ENCODE measurements at places on chromosomes 2 and 18.

GRCh38 chr2:215590010-215590745 is 154.3 kb upstream of the FN1 start:
- DNase-seq = no peak

DNA sequence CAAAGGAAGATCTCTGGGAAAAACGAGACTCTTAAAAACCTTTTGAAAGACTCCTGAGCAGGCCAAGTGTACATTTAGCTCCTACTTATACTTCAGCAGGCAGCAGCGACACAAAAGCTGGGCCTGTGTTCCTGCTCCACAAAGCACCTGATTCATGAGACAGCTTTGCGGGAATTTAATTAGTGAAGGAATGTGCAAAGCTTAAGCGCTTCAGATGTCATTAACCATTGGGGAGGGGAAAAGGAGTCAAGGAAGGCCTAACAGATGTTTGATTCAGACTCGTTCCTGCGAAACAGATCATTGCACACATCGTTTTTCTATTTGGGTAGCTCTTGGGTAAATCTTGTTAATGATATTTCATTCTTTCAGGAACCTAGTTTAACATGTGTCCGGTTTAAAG is 125.9 kb downstream of the MAIP1 start:
- DNase-seq = no peak

DNA sequence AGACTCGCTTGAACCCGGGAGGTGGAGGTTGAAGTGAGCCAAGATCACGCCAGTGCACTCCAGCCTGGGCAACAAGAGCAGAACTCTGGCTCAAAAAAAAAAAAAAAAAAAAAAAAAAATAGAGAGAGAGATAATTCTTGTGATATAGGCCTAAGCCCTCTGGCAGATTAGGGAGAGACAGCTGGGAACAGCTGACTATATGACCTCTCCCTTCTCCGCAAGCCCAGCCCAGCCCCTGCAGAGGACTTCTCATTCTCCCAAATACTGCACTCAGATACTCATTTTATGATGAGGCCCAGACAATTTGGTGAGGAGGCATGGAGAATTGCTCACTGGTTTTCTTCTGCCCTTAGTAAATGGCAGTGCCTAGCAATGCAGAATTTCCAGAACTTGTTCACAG is 262.0 kb downstream of the HAUS1 start:
- DNase-seq = no peak

GRCh38 chr18:68574311-68574710 is 140.6 kb downstream of the TMX3 start:
- no peak for DNase-seq

GRCh38 chr2:58006952-58007284 is 39.7 kb upstream of the VRK2 start:
- DNase-seq = no peak

- peak; percentile 25 for DNase-seq
Observed at GRCh38 chr2:25078170-25079049, 36.5 kb downstream of the EFR3B start.

GRCh38 chr2:220708366-220708765 is 863.7 kb downstream of the EPHA4 start:
- no peak for DNase-seq

GRCh38 chr2:65724752-65725151 is 292.4 kb upstream of the SPRED2 start:
- no peak for DNase-seq

DNA sequence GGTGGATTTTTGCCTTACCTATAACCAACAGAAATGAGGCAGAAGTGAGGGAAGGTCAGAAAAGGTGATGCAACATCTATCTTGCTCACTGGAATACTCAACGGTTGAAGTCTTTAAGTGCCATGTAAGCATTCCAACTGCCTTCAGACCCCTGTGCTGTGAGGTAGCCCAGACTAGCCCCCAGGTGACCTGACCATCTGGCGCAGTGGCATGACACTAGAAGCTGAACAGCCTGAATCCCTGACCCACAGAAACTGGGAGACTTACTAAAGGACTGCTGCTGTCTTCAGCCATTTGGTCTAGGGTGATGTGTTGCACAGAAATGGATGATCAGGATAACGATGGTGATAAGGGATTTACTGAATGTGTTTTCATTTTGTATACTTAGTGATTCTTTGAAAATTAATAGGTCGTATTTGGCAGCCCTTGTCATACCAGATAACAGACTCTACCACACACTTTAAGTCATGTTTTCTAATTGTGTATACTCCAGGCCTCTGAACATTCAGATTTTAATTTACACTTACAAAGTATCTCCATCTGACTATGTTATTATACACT is 161.5 kb downstream of the STK39 start:
- no peak for DNase-seq

DNA sequence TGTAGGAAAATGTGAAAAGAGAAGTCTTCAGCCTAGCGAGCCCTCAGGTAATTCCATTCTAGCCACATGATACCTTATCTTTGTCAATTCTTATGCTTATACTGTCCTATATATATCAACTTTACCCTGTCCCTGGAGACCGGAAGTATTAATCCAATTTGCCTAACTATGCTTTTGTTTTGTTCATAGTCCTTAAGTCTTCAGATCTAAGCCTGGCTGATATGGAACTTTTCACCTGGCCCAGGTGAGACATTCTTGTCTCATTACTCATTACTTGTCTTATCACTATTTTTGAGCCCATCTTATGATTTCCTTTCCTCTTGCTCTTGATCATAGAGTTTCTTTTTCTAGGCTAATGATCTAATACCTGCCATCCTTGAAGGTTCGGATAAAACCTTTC is 194.1 kb upstream of the FANCL start:
- no peak for DNase-seq

DNA sequence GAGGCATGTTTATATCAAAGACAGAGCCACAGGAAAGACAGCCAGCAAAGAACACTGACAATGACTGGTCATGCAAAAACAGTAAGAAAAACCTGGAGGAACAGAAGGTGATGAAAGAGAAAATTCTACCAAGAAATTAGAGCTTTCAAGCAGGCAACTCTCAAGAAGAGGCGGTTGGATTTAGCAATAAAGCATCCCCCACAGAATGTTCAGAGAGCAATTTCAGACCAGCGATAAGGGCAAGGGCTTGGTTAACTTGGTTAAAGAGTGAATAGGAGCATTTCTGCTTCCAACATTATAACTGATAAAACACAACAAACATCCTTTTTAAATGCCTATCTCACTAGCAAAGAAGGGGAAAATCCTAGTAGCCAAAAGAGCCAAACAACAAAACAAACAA is 68.0 kb upstream of the NCKAP5 start:
- no peak for DNase-seq

- DNase-seq = no peak
Observed at GRCh38 chr2:40128796-40129195, 323.1 kb downstream of the SLC8A1 start.

GRCh38 chr2:103977668-103978067 is 876.2 kb upstream of the POU3F3 start:
- no peak for DNase-seq

DNA sequence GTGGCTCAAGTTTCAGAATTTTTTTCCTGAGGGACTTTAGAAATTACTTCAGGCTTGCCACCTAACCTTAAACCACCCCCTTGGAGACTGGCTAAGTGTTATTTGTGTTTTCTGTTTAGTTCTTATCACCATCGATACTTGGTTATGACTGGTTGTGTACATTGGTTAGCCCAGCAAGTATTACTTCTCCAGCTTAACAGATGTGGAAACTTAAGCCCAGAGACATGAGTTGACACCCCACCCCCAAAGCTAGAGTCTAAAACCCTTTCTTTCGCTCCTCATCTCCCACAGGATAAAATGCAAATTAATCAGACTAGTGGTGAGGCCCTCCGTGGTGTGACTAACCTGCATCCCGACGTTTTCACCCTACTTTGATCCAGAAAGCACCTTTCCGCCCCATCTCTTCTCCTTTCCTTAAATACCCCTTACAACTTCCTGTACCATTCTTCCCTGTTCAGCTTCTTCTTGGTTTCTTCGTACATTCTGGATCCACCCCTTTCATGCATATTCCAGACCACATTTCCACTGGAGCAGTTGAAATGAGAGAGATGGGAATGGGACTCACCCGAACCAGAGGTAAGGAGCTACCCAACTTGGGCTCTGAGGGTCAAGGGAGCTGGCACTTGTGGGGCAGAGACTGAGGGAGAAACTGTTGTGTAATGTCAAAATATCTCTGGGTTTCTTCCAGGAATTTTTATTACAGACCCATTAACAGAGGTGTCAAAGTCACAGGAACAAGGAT is 819 bp upstream of the MAP3K2 start:
- no peak for DNase-seq

DNA sequence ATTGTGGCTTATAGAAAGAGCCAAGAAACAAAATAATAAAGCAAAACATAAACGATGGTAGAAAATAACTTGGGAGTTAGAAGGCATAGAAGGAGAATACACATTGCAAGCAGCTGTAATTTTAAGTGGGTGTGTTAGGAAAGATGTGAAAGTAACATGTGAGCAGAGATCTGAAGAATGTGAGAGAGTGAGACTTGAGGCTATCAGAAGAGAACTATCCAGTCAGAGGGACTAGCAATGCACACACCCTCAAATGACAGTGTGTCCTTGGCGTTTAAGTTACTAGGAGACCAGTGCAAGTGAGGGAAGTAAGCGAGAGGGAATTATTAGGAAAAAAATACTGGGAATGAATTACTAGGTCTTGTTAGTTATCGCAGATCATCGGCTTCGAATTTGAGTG is 304.9 kb downstream of the DSEL start:
- no peak for DNase-seq

DNA sequence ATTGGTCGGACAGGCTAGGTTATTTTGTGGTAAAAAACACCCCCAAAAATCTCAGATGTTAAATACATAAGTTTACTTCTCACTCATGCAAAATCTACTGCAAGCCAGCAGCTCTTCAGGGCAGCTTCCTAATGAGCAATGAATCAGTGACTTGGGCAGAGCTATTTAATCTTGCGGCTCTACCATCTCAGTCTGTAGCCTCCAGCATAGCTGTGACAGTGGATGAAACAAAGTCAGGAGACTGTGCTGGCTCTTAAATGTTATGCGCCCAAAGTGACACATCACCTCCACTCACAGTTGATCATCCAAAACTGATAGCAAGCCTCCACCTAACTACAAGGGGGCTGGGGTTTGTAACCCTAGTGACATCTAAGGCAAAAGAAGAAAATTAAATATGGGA is 571.9 kb downstream of the METTL4 start:
- DNase-seq = no peak

DNA sequence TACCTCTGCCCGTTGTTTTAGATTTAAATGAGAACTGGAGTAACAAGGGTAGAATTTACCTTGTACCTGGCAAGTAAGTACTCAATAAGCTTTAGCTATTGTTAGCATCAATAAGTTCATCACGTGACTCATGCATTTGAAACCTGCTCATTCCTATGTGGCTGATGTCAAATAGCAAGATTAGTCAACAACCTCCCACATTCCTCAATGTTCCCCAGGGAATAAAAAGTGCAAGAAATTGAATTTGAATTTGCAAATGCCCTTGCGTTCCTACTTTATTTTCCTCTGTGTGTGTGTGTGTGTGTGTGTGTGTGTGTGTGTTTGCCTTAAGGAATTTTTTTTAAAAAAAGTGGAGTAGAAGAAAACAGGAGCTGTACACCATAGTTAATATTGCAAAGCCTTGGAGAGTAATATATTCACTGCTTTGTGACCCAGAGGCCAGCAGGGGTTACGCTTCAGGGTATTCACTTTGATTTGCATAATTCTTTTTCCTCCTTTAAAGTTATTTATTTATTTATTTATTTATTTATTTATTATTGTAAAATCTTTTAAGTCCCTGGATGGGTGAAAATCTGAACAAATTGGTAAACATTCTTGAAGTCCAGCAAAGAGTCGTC is 43.9 kb upstream of the DNAH7 start:
- peak; percentile 91 for DNase-seq

DNA sequence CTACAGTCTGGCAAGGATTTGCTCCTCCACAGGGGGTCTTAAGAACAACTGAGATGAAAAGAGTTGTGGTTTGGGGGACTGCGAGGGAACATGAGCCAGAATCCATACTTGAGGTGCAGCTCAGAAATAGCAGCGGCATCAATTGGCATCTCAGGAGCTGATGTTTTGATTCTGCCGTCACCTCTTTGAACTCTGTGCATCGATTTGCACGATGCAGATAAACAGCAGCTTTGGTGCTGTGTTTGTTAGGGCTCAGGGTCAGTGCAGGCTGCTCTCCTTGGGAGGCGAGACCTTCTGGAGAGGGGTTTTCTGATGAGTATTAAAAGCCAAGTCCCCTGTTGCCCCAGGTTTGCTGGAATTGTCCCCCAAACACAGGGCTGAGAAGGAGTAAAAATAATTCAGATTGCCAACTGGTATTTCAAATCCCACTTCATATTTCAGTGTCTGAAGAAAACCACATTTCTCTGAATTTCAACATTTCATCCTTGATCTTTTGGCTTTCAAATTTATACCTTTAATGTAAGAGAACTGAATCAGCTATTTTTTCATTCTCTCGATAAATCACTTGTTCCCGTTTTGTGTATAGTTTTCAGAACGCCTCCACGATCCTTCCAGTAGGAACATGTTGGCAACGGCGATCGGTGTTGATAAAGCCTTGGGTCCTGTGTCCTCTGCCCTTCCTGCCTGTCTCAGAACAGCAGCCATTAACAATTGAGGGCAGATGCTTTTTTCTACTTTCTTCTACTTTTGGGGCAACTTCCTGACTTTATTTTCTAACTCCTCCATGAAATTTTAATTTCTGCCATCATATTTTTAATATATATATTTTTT is 65.0 kb downstream of the RAB31 start:
- no peak for DNase-seq

GRCh38 chr2:172928756-172929155 is 146.9 kb upstream of the MAP3K20 start:
- no peak for DNase-seq

GRCh38 chr2:176682278-176682677 is 413.0 kb downstream of the MTX2 start:
- peak; percentile 15 for DNase-seq

- no peak for DNase-seq
Observed at GRCh38 chr2:47221039-47221438, 65.9 kb upstream of the STPG4 start.

GRCh38 chr18:12085786-12086185 is 7.9 kb upstream of the ANKRD62 start:
- no peak for DNase-seq

- DNase-seq = no peak
Observed at GRCh38 chr2:113157118-113157896, 16.5 kb upstream of the PSD4 start.

DNA sequence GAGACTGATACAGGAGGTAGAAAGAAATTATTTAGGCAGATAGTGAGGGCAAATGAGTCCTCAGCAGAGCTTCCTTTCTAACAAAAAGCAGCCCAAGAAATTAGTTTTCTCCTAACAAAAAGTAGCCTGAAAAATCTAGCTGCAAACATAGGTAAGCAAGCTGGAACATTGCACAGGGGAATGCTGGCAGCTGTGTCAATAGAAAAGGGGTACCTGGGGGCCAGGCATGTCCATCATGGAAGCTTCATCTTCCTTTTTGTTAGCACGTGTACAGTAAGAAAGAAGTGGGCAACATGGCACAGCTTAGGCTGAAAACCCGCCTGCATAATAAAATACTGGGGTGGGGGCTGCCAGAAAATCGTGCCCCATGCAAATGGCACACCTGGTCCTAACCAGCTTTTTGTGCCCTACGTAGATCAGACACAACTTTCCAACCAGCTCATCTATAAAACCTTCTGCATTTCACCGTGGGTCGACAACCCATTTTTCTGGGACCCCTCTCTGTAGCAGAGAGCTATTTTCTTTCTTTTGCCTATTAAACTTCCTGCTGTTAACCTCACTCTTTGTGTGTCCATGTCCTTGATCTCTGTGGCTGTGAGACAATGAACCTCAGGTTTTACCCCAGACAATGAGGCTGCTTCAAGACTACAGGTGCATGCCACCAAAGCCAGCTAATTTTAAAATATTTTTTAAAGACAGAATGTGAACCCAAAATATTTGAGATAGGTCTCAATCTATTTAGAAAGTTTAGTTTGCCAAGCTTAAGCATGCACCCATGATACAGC is 6.6 kb upstream of the MTHFD2 start:
- no peak for DNase-seq

Data from HS-5 (cell line).